ENCODE measurements at places on chromosomes 13 and 19.

DNA sequence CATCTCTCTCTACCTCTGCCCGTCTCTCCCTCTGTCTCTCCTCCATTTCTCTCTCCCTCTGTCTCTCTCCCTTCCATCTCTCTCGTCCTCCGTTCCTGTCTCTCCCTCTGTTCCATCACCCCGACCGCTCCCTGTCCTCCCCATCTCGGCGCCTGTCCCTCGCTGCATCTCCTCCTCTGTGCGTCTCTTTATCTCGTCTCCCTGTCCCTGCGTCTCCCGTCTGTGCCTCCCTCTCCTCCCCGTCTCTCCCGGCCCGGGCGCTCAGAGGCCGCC, 4.6 kb downstream of the GRIN2D start:
- no peak for DNase-seq

DNA sequence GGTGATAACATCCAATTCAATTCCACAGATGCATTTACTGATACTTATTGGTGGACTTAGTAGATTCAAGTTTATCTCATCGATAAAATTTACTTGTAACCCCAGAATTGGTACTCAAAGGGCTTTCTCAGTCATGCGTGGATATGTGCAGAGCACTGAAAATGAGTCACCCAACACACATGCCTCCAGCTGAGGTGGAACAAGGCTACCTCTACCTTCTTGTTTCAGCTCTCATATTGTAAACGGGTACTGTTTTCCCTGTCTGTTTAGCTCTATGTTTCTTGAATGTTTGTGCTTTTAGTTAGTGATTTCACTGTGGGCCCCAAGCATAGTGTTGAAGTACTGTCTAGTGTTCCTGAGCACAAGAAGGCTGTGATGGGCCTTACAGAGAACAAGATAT, 1.5 kb downstream of the LRRC63 start:
- DNase-seq, result no peak

- no peak for DNase-seq
Observed at GRCh38 chr19:34504809-34505291, 23.3 kb downstream of the WTIP start.

DNA sequence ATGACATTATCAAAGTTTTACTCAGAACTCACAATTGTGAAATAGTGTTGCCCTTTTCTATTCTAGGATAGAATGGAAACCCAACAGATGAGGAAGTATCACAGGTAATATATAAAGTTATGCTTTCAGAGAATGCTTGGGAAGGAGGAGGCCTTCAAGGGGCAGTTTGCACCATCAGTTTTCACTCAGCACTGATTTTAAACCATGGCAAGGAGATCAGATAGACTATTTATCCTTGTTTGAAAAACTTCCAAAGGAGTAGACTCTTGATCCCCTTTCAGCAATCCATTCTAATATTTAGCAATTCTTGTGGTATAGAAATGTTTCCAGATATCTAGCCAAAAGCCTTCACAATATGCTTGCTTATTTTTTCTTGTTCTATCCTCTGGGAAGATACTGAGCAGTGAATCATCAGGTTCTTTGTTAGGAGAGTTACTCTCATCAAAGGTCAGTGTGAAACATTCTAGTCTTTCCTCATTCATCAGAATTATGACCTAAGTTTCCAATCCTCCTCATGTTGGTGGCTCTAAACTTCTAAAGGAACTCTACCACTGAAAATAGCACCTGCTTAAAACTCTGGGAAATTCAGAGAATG, 3.8 kb downstream of the GPC6 start:
- no peak for DNase-seq

GRCh38 chr13:77460195-77460594, 75.3 kb upstream of the SCEL start:
- no peak for DNase-seq

- DNase-seq, result no peak
Observed at GRCh38 chr19:15631817-15632216, 8.9 kb upstream of the CYP4F3 start.

GRCh38 chr19:53088091-53088490, 15.1 kb downstream of the ZNF160 start:
- DNase-seq, result no peak

DNA sequence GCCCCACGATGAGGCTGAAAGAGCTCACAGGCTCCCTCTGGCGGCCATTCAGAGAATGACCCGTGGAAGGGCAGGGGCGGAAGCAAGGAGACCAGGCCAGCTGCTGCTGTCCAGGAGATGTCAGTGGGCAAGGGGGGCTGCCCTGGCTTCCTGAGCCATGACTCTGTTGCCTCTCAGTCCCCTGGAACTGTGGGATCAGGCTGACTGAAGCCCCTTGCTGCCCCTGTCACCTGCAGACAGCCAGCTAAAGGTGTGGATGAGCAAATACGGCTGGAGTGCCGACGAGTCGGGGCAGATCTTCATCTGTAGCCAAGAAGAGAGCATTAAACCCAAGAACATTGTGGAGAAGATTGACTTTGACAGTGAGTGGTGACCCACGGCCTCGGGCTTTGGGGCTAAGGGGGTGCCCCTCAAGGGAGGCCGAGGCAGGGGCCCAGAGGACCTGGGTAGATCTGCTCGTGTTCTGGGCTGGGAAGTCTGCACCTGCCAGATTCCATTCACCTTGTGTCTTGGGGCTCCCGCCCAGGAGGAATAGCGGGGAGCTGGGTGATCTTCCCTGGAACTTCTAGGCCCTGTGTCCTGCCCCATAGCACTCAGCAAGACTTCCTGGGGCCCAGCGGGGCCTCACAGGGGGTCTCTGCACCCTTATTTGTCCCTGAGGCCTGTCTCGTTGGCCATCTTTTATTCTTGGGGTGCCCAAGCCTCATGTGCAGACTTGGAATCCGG, 12.5 kb upstream of the ACTN4 start:
- DNase-seq, result peak; percentile 57

DNA sequence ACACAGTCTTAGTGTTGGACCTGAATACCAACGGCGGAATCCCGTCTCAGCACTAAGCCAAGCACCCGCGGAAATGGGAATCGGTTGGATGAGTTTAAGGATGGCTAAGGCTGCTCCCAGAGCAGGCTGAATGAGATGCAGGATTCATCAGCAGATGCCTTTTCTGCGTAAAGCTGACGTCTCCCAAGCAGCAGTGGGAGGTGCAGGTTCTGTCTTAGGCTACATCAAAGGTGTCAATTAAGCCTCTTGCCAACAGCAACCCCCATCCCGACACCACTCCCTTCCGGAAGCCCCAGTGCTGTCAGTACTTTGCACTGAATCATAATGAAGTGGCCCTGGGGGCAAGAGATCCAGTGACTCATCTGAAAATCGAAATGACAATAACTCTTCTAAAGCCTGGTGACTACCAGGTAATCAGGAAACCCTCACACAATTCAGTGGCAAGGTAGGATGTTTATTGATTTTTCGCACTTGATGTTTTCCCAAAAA, 275.6 kb downstream of the DCLK1 start:
- no peak for DNase-seq

DNA sequence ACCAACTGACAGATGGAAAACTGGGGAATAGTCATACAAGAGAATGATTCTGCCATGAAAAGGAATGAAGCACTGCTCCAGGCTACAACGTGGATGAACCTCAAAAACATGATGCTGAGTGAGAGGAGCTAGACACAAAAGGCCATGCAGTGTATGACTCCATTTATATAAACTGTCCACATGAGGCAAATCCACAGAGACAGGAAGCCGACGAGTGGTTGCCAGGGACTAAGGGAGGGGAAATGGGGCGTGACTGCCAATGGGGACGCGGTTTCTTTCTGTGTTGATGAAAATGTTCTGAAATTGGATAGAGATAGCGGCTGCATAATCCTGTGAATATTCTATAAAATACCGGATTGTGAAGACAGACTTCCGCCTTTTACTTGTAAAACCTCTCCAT, 10.2 kb downstream of the SMIM7 start:
- DNase-seq, result no peak

DNA sequence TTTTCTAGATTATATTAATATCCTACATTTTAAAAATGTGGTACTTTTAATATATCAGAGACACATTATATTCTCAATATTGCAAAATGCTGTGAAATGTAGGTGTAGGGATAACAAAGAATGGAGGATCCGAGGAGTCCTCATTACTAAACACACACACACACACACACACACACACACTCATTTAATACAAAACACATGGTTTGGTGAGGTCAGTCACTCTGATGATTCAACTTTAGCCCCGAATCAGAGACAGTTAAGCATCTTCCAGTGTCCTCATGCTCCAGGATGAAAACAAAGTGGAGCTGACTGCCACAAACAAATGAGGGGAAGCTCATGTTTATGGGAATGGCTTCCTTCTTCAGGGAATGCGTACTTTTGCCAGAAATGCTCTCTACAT, 147.5 kb downstream of the CYSLTR2 start:
- no peak for DNase-seq

- no peak for DNase-seq
Observed at GRCh38 chr19:45477713-45478453, 10.1 kb downstream of the FOSB start.

GRCh38 chr13:83943530-83944279, 61.4 kb upstream of the SLITRK1 start:
- no peak for DNase-seq

Data from stimulated activated CD8-positive, alpha-beta memory T cell treated with anti-CD3 and anti-CD28 coated beads, Interleukin-4, amount 100 ng/mL, for 1 hour (primary cell).